ENCODE measurements at places on chromosomes 3 and 15.
A peak's percentile ranks its signal among the peaks of the same experiment; 100 is the strongest.

DNA sequence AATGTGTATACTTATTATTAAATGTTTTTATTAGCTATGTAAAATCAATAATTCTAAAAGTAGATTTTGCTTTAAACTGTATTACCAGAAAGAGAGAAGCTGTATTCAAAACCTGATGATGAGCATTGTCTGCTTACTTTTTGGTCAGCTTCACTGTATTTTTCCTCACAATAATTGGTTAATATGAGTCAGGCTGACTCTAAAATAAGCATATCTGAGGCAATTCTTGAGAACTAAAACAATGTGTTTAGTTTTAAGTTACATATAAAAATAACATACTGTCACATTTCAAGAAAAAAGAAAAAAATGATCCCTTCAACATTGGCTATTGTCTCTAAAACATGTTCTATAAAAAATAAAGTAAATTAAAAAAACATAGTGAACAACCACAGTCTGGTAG is 66.1 kb downstream of the EPHA3 start:
- DNase-seq: no peak

- no peak for DNase-seq
Observed at GRCh38 chr3:136804813-136805212, 14.1 kb upstream of the SLC35G2 start.

- no peak for DNase-seq
Observed at GRCh38 chr3:70853161-70853944, 540.9 kb upstream of the MDFIC2 start.

DNA sequence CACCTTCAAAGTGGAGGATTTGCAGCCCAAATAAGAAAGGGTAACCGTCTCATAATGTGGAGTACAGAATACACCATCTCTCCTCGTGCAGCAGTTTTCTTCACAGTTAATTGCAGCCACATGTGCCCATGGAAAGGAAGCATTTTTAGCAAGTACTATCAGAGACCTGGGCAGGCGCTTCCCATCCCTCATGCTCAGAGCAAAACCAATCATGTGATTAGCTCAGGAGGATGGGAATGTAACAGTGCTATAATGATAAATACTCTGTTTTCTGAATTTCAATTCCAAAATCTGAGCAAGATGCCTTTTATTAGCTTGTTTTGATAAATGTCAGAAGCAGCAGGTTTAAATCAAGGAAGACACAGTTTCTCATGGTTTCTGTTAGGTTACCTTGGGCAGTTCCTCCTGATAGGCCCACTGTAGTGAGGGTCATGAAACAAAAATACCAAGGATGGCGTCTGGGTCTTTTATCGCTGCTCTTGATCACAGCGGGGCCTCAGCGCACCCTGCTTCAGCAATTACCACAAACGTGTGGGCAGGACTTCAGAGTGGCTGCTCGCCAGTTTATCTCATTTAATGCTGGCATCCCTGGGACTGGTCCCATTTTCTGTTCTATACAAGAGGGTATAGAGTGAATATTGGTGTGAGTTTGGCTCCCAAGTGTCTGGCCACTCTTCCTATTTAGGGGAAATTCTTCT is 92.6 kb upstream of the VGLL4 start:
- DNase-seq: no peak

DNA sequence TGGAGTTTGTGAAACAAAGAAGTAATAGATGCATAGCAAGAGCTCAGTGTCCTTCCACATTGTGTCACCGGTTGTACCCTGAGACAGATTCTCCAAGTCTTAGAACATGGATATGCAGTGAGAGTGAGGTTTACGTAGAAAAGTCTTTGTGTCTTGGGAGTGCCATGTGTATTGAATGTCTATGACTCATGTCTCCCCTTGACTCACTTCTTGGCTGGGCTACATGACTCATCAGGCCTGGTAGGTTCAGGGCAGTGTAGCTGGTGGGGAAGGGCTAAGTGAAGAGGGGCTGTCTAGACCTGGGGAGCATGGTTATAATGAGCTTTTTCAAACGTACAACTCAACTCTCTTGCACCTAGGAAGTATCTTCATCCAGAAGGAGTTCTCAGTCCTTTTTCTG is 167.4 kb downstream of the GAP43 start:
- DNase-seq: peak; percentile 84
